ENCODE measurements at places on chromosomes 7 and 10.

DNA sequence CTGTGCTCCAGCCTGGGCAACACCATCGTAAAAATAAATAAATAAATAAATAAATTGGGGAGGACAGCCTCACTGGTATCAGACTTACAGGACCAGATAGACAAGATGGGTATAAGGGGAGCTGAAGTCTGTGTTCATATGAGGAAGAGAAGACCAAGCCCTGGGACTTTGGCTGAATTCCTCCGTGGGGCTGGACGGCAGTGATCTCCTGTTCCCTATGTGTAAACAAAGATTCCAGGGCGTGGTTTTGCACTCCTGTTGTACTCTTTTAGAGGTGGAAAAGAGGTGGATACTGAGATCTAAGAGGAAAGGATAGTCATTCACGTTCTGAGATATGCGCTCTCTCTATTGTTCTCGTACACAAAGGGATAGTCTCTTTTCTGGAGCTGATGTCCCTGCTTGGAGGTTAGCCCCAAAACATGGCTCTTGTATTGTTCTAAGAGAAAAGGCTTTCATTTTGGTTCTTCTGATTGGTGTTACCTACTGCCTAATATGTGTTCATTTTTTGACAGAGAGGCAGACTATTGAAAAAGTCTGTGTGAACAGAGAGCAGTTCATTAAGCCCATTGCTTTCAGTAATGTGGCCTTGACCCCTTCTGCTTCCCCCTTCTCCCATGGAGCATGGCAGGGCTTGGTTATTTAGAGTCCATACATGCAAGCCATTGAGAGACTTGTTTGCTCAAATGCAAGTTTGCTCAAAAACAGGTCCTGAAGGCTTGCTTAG, 12.3 kb downstream of the KCTD7 start:
- DNase-seq, result no peak

GRCh38 chr10:97136756-97137155, 49.0 kb downstream of the SLIT1 start:
- no peak for DNase-seq

DNA sequence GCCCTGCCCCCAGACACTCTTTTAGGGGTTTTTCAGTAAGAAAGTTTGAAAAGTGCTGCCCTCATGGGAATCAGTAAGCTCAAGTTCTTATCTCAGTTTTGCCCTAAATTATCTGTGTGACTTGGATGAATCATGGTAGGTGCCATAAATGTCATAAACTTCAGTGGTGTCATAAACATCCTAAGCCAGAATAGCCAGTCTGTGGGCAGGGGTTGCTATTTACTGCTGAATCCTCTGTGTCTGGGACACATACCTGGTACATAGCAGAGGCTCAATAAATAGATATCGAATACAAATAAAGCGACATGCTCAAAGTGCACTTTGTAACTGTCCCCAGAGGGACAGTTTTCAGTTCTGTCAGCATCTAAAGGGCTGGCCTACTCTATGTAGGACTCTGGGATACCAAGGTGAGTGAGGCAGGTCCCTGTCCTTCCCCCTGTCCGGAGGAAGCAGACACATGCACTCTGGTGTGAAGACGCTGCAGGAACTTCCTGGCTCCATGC, 502.1 kb downstream of the RPS24 start:
- no peak for DNase-seq

DNA sequence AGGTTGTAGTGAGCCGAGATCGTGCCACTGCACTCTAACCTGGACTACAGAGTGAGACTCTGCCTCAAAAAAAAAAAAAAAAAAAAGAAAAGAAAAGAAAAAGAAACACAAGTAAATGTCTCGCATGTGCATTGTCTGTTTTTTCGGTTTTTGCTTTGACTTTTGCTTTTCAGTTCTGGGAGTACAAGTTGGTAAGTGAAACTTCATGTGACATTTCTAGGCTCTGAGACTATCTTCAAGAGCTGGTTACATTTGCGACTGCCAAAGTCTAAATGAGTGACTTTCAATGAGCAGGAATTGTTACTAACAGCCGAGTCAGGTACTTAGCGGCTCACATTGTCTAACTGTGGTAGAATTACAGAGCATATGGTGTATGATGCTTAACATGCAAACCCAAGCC, 107.0 kb upstream of the CELF2 start:
- DNase-seq, result no peak

DNA sequence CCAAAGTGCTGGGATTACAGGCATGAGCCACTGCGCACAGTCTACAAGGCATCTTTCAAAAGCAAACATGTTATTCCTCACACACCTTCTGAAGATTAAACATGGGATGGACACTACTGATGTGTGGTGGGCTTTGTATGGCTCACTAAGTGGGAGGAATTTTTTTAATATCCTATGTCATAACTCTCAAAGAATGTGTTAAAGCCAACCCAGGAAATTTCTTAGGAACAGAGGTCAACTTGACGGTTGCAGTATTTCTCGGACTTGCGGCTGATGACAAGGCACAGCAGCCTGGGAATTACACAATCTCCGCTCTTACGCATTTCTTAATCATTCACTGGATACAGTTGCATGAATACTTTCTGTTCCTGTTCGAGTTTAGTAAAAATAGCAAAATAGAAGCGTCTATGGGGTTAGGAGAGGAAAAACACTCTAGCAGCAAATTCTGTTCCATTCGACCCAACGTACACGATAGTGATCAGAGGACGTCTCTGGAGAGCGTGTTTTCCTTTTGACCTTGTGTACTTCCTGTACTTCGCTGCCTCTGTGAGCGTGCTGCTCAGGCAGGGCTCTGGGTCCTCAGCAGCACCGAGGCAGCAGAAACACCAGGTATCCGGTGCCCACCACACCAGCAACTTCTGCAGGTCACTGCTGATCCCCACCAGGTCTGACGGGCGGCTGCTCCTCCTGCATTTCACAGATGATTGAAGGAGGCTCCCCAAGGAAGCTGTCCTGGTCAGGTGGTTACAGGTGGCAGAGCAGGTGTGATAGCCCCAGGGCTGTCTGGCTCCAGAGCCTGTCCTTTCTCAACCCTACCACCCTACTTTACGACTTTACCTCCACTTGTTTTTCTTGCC, 26.4 kb upstream of the SRGN start:
- DNase-seq, result no peak

- DNase-seq, result no peak
Observed at GRCh38 chr10:119222537-119222936, 15.2 kb downstream of the GRK5 start.

DNA sequence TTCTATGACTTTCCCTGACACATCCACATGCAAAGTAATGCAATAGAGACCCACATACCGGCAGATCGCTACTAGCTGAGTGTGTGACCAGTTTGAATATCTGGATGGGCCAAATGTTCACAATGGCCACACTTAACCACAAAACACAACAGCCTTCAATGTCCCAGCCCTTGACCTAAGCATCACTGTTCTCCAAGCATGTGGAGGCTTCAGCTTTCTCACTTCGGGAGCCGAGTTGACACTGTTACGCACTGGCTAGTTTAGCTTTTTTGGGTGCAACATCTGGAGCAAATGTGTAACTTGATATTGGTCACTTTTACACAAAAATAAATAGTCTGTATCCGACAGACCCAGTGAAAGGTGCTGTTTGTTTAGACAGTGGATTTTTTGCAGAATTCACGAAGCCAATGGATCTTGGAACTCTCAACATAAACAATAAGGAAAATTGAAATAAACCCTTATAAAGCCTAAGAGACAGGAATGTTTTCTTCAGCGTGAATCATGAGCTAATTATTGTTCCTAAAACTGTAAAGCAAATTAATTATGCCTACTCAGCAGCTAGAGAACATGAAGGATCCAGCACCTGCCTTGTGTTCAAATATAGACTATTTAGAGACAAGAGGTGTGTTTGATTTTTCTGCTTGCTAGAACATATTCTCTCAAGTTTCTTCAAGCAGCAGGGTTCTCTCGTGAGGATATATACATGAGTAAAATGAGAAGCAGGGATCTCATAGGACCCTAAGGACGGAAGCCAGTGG, 117.6 kb upstream of the JCAD start:
- no peak for DNase-seq

DNA sequence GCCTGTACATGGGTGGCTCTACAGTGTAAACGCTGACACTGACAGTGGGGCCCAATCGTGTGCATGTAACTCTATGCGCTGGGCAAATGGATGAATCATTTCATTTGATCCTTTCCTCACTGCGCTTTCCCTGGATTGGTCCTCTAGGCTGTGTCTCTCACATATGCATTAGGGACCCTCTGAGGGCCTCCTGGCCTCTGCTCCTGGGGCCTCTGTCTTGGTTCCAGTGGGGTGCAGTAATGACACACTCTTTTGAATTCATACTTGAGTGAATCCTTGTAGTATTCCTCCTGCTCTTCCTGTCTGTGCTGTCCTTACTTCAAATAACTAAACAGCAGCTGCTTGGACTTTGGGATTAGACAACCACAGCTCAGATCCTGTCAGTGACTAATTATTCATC, 176.5 kb upstream of the ADO start:
- no peak for DNase-seq
